Psoas muscle (tissue), 8 donors: ENCODE measurements at places on chromosomes 6 and 20. TPM values are rescaled to one million over a fixed set of nuclear protein-coding genes. Genes with fewer than 3 reads are reported as not detected.

Gene PPIL1
- 38.8 TPM for total RNA-seq

Gene SLC22A16
- not detected for total RNA-seq

Gene RNF39
- total RNA-seq, result not detected

Gene CTSA
- 47.8 TPM for total RNA-seq

Gene HLA-DPA1
- total RNA-seq, result 52.6 TPM

Gene CALHM5
- total RNA-seq, result 0.81 TPM

Gene DOK5
- total RNA-seq, result 25.5 TPM

Gene SLC17A3
- not detected for total RNA-seq

Gene RIPOR3
- total RNA-seq, result 5.2 TPM

Gene ASIP
- total RNA-seq, result not detected

Gene IER3
- total RNA-seq, result 18.5 TPM

Gene MLN
- not detected for total RNA-seq

Gene HNF4A
- total RNA-seq, result not detected

Gene NT5E
- 0.90 TPM for total RNA-seq

Gene PHF20
- total RNA-seq, result 97.9 TPM

Gene KCNQ5
- 25.7 TPM for total RNA-seq

Gene CST3
- total RNA-seq, result 713 TPM

Gene GATA5
- total RNA-seq, result not detected

Gene MAK
- total RNA-seq, result not detected

Gene ROS1
- total RNA-seq, result not detected

Gene FAM83B
- 0.60 TPM for total RNA-seq

Gene SLC22A1
- total RNA-seq, result 2.7 TPM

Gene WFDC10B
- not detected for total RNA-seq

Gene PXMP4
- total RNA-seq, result 4.2 TPM

Gene MTRF1L
- total RNA-seq, result 45.1 TPM

Gene TAAR1
- not detected for total RNA-seq

Gene BPI
- not detected for total RNA-seq

Gene DDAH2
- total RNA-seq, result 8.4 TPM

Gene TEAD3
- 23.0 TPM for total RNA-seq

Gene THBD
- total RNA-seq, result 6.5 TPM

Gene BPIFA3
- total RNA-seq, result not detected

Gene TP53TG5
- total RNA-seq, result 0.69 TPM

Gene MYBL2
- not detected for total RNA-seq
